Activated CD4-positive, alpha-beta memory T cell treated with anti-CD3 and anti-CD28 coated beads for 36 hours (primary cell): ENCODE measurements at places on chromosomes 3 and 15. TPM values are rescaled to one million over a fixed set of nuclear protein-coding genes. Genes with fewer than 3 reads are reported as not detected.

- no peak overlapping the region for H3K4me3 ChIP-seq
- no peak overlapping the region for H3K27ac ChIP-seq
- peaks cover 22% of the 10 kb centered on the region for H3K4me1 ChIP-seq
- H3K36me3 ChIP-seq: peaks cover 63% of the 10 kb centered on the region
Observed at GRCh38 chr15:72199721-72200212, 2.2 kb upstream of the GRAMD2A start.

- peaks cover 6% of the 10 kb centered on the region for H3K36me3 ChIP-seq
- DNase-seq: no peak
- H3K4me1 ChIP-seq: no peaks in the 10 kb centered on the region
- H3K27ac ChIP-seq: no peak overlapping the region
- H3K27me3 ChIP-seq: no peaks in the 10 kb centered on the region
Observed at GRCh38 chr15:76368122-76368621, 31.6 kb downstream of the ISL2 start.

- H3K4me1 ChIP-seq: no peaks in the 10 kb centered on the region
- no peak for DNase-seq
- no peaks in the 10 kb centered on the region for H3K36me3 ChIP-seq
Observed at GRCh38 chr3:194750491-194750828, 64.8 kb downstream of the FAM43A start.

- H3K36me3 ChIP-seq: no peaks in the 10 kb centered on the region
- H3K4me3 ChIP-seq: no peak overlapping the region
- no peak overlapping the region for H3K27ac ChIP-seq
- H3K27me3 ChIP-seq: no peaks in the 10 kb centered on the region
- H3K4me1 ChIP-seq: peaks cover 11% of the 10 kb centered on the region
Observed at GRCh38 chr15:33226559-33227181, 32.2 kb upstream of the FMN1 start.

DNA sequence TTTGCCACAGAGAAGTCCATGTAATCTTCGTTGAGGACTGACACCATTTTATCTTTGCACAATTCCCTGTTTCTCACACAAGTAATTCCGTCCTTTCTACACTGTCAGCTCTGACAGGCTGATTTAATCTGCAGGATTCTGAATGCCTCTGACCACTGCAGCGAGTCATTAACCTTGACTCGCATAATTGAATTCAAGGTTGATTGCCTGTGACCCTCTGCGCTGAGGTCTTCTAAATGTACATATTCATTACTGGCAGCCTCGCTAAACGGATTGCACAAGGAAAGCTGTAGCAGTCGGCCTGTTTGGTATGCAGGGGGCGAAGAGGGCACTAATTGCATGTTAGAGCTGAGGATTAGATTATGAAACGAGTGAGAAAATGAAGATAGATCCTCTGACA is 147.8 kb downstream of the SHOX2 start:
- DNase-seq: no peak
- no peaks in the 10 kb centered on the region for H3K36me3 ChIP-seq
- no peaks in the 10 kb centered on the region for H3K27me3 ChIP-seq

DNA sequence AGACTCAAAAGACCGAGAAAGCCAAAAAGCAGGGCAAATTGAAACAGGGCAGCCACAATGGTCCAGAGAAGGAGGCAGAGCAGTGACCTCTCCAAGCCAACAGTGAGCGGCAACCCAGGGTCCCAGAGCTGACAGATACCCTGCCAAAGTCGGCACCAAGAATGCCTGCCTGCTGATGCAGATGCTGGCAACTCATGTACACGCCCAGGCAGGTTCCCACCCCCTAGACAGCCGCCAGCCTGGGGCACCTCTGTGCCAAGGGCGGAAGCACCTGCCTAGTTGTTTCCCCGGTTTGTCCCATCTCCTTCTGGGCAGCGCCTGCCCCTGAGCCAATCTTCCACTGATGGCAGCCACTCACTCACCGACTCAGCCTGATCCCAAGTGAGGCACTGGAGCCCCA is 22.1 kb downstream of the KLHL25 start:
- no peak overlapping the region for H3K4me3 ChIP-seq
- H3K27me3 ChIP-seq: no peaks in the 10 kb centered on the region
- no peak overlapping the region for H3K27ac ChIP-seq

- no peaks in the 10 kb centered on the region for H3K27me3 ChIP-seq
- no peaks in the 10 kb centered on the region for H3K36me3 ChIP-seq
- DNase-seq: no peak
- H3K4me1 ChIP-seq: no peaks in the 10 kb centered on the region
- H3K27ac ChIP-seq: no peak overlapping the region
Observed at GRCh38 chr15:36449084-36449661, 130.3 kb upstream of the CDIN1 start.

DNA sequence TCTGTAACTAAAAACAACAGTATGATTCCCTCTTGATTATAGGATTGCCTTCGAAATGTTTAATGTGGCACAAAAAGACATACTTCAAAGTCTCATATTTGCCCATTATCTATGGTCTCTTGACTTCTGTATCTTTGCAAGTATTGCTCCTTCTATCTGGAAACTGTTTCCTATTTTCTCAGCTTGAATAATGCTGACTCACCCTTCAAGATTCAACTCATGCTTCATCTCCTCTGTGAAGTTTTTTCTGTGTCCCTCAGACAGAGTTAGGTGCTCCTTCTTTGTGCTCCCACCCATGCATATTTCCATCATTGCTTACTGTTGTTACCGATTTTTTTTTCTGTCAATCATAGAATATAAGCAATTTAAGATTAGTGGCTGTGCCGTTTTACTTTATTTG is 192.8 kb upstream of the ROBO1 start:
- H3K27ac ChIP-seq: no peak overlapping the region
- no peaks in the 10 kb centered on the region for H3K36me3 ChIP-seq
- H3K4me1 ChIP-seq: no peaks in the 10 kb centered on the region
- no peak for DNase-seq
- H3K27me3 ChIP-seq: no peaks in the 10 kb centered on the region

DNA sequence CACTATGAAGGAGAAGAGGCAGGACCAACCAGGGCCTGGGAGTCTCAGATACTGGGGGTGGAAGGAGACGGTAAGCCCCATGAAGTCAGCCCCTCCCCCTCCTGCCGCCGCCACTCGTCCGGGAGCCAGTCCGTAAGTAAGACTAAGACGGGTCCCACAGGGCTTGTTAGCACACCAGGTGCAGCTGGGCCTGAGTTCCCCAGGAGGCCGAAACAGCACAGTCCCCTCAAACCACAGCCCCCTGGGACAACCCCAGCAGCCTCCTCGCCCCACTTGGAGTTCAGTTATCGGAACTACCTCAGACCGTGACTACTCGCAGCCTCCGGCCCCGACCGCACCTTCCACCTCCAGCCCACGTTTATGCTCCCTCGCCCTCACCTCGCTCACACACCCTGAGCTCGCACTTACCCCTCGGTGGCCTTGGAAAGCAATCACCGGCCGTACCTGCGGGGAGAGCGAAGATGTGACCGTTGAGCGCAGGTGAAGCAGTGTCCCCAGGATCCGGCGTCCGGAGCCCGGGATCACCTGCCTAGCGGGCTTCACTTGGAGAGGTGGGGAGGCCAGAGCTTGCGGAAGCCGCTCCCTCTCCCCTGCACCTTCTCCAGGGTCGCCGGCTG is 557 bp downstream of the ELL3 start:
- peak; percentile 47 for DNase-seq
- H3K27me3 ChIP-seq: no peaks in the 10 kb centered on the region
- peaks cover 24% of the 10 kb centered on the region for H3K4me1 ChIP-seq

DNA sequence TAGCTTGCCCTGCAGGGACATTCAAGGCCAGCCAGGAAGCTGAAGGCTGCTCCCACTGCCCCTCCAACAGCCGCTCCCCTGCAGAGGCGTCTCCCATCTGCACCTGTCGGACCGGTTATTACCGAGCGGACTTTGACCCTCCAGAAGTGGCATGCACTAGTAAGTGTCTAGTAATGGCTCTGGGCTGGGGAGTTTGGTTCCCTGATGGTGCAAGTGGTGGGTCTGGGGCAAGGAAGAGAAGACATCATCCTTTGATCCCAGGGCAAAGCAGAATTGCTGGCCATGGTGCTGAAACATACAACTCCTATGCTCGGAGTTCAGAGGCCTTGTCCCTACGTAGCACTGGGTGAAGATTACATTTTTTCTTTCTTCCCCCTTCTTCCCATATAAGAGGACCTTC is 311.4 kb downstream of the EPHB1 start:
- H3K4me3 ChIP-seq: no peak overlapping the region
- H3K27me3 ChIP-seq: no peaks in the 10 kb centered on the region
- DNase-seq: no peak
- no peak overlapping the region for H3K27ac ChIP-seq
- H3K4me1 ChIP-seq: no peaks in the 10 kb centered on the region

GRCh38 chr15:88623632-88624031 is 2.5 kb downstream of the AEN start:
- H3K4me3 ChIP-seq: peak overlapping the region; percentile 94
- H3K27ac ChIP-seq: peak overlapping the region; percentile 97
- peaks cover 64% of the 10 kb centered on the region for H3K4me1 ChIP-seq
- H3K36me3 ChIP-seq: peaks cover 53% of the 10 kb centered on the region

DNA sequence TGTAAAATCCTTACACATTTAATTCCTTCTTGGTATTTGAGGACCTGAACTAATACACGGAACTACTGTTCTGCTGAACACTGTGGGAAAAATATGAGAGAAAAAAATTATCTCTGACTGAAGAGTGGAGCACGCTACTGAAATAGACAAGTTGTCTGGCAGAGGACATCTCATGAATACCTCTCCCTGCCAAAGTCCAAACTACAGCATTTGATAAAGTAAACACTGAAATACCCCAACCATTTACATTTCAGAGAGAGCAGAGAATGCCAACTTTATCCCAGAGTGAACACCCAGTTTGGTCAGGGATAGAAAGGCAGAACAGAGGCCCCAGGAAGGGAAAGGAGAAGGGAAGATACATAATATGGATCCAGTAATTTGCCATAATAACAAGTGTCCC is 920.7 kb downstream of the SQOR start:
- H3K4me3 ChIP-seq: no peak overlapping the region
- no peaks in the 10 kb centered on the region for H3K36me3 ChIP-seq
- H3K4me1 ChIP-seq: no peaks in the 10 kb centered on the region
- DNase-seq: no peak

GRCh38 chr3:58038675-58039292 is 30.6 kb downstream of the FLNB start:
- H3K4me1 ChIP-seq: peaks cover 53% of the 10 kb centered on the region
- no peak overlapping the region for H3K27ac ChIP-seq
- DNase-seq: no peak

DNA sequence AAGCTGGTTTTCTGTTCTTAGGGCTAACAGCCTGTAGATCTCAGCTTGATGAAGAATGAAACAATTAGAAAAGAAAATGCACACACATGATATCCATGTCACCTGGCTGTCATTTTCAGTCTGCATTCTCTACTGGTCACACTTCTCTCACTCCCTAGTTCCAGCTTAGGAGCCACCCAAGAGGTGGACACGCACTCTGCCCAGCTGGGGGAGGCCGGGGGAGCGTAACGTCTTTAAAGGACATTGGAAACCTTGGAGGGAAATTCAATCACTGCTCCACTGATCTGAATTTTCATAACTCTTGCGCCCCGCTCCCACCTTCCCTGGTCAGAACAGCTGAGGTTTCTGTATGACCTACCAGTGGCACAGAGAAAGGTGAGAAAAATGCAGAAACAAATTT is 79.7 kb downstream of the RAB11A start:
- no peak overlapping the region for H3K4me3 ChIP-seq
- no peaks in the 10 kb centered on the region for H3K36me3 ChIP-seq
- no peaks in the 10 kb centered on the region for H3K4me1 ChIP-seq

DNA sequence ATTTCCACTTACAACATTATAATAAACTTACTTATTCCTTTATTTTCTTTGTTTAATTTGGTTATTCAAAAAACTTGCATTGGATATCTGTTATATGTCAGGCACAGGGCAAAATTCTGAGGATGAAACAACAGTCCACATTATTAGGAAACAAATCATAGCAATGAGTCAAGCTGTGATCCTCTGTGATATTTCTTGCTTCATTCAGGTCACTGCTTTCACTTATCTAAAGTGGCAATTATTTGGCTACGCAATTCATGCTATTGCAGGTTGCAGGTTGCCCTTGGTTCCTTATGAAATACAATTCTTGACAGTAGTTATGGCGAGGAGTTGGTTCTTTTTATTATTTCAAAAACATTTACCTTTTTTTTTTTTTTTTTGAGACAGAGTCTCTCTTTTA is 66.4 kb upstream of the CNTN6 start:
- H3K27me3 ChIP-seq: no peaks in the 10 kb centered on the region
- H3K4me3 ChIP-seq: no peak overlapping the region
- no peaks in the 10 kb centered on the region for H3K36me3 ChIP-seq
- H3K4me1 ChIP-seq: no peaks in the 10 kb centered on the region

DNA sequence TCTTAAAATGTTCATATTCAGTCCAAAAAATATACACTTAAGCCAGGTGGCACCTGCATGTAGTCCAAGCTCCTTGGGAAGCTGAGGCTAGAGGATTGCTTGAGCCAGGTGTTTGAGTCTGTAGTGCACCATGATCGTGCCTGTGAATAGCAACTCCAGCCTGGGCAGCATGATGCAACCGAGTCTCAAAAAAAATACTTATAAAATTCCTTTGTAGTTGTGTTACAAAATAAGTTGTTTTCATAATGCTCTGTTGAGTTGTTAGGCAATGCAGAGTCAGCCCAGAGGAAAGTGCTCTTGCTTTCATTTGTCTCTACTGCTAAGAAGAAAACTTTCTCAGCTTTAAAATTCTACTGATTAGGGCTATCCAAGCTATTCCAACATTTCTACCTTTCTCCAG is 442.8 kb upstream of the ARRDC4 start:
- no peaks in the 10 kb centered on the region for H3K36me3 ChIP-seq
- no peaks in the 10 kb centered on the region for H3K4me1 ChIP-seq
- no peaks in the 10 kb centered on the region for H3K27me3 ChIP-seq
- no peak overlapping the region for H3K4me3 ChIP-seq

- H3K4me3 ChIP-seq: no peak overlapping the region
- DNase-seq: no peak
- H3K27me3 ChIP-seq: no peaks in the 10 kb centered on the region
Observed at GRCh38 chr3:101898752-101899169, 49.4 kb downstream of the NFKBIZ start.

DNA sequence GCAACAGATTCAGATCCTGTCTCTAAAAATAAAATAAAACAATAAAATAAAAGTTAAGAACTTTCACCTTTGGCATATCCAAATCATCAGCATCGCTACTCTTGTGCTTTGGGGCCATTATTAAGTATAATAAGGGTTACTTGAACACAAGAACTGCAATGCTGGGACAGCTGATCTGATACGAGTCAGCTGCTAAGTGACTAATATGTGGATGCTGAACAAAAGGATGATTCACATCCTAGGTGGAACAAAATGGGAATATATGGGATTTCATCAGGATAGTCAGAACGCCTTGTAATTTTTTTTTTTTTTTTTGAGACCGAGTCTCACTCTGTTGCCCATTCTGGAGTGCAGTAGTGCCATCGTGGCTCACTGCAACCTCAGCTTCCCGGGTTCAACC is 29.7 kb downstream of the BUB1B start:
- DNase-seq: no peak
- peaks cover 51% of the 10 kb centered on the region for H3K36me3 ChIP-seq
- H3K27me3 ChIP-seq: no peaks in the 10 kb centered on the region
- H3K4me3 ChIP-seq: no peak overlapping the region
- H3K27ac ChIP-seq: no peak overlapping the region

STRIT1 gene
- total RNA-seq: not detected

RARB gene
- total RNA-seq: not detected

SOX14 gene
- total RNA-seq: not detected

ASB14 gene
- total RNA-seq: not detected

OCA2 gene
- not detected for total RNA-seq
